Spinal cord (tissue), 10 donors: ENCODE measurements at places on chromosomes 3 and 15. TPM values are rescaled to one million over a fixed set of nuclear protein-coding genes. Genes with fewer than 3 reads are reported as not detected.

PFN2 gene
- 459 TPM for total RNA-seq

DVL3 gene
- 43.7 TPM for total RNA-seq

PLCB2 gene
- 12.0 TPM for total RNA-seq

STARD5 gene
- total RNA-seq: 3.9 TPM

GHSR gene
- total RNA-seq: 0.17 TPM
